Bronchial smooth muscle cell (primary cell): ENCODE measurements at places on chromosomes 12 and 14. TPM values are rescaled to one million over a fixed set of nuclear protein-coding genes. Genes with fewer than 3 reads are reported as not detected.

MANSC4 gene
- total RNA-seq, result 0.09 TPM in 1 of 2 replicates, not detected in the other

ADAMTS20 gene
- not detected in 2 replicates for total RNA-seq

NGB gene
- not detected in 2 replicates for total RNA-seq

FGD6 gene
- 4.7 and 7.3 TPM in 2 replicates for total RNA-seq

KRT79 gene
- not detected in 2 replicates for total RNA-seq

GPHN gene
- 8.7 and 10.1 TPM in 2 replicates for total RNA-seq

CFAP73 gene
- total RNA-seq, result 0.09 TPM in 1 of 2 replicates, not detected in the other

LMNTD1 gene
- 0.32 TPM in 1 of 2 replicates, not detected in the other for total RNA-seq

RBM25 gene
- total RNA-seq, result 20.8 and 29.0 TPM in 2 replicates

STON2 gene
- 0.79 and 4.9 TPM in 2 replicates for total RNA-seq

IL31 gene
- not detected in 2 replicates for total RNA-seq

AMDHD1 gene
- total RNA-seq, result 0.09 and 0.16 TPM in 2 replicates

RPL6 gene
- 405 and 732 TPM in 2 replicates for total RNA-seq
